ENCODE measurements at places on chromosomes 16 and 17.

DNA sequence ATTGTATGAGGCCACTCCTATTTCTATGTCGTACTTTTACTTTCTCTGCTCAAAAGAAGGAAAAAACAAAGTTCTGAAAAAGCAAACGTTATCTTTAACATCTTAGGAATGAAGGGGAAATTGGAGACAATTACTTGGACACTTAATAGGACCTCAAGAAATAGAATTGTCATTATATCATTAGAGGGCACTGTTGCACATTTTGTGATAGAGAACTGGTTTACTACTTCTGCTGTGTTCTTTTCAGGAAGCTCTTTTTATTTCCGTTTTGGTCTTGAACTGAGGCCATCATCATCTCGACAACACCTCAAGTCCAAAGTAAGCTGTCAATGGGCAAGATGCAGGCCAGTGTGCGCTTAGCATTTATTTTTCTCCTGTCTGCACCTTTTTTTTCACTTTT is 14.6 kb downstream of the COG4 start:
- no peak for DNase-seq

DNA sequence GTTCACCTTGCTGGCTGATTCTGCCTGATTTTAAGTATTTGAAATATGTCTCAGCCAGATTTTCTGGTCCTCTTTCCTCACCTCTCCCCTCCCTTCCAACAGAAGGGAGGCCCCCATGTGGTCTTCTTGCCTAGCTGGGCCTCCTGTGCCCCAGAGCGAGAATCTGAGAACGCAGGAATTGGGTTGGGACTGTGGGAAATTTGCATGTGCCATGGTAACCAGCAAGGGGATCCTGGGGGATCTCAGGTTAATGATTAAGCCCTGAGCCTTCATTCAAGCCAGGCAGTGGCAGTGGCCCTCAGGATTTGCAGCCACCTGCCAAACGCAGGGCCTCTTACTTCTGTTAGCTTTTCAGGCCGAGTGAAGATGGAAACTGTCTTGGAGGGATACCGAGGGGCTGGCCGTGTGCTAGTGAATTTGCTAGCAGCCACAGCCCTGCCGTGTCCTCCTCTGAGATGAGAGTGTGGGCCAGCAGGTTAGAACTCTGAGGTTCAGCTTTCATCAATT is 40.2 kb downstream of the KSR1 start:
- DNase-seq, result peak; percentile 56

DNA sequence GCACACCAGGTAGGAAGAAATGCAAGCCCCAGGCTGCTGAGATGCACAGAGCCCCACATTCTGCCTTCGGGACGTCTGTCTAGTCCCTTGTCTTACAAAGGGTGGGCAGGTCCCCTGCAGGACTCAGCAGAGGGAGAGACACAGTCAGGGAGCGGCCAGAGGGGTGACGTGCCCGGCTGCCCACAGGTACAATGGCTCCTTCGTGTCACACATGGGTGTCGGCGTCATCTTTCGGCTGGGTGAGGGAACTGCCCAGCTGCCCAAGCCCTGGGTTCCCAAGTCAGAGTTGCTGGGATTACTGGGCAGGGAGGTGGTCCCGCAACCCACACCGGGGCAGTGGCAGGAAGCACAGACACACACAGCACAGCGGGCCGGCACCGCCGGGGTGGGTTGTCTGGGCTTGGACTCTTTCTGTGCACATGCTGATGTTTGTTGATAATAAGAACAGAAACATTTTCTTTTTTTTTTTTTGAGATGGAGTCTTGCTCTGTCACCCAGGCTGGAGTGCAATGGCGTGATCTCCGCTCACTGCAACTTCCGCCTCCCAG is 80.6 kb downstream of the JPH3 start:
- no peak for DNase-seq

DNA sequence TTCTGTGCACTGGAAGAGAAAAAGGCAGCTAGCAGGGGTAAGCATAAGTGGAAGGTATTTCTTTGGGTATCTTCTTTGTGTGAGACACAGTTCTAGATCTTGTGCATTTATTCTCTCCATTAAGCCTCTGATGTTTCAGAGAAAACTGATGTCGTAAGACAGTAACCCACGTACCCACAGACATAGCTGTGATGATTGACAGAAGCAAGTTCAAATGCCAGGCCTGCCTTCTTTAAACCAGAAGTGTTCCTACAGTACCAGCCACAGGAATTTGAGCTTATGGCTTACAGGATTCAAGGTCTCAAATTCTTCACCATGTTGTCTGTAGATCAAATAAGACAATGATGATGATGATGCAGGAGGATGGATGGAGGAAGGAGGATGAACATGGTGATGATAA is 161.4 kb upstream of the KCNJ16 start:
- DNase-seq, result no peak

DNA sequence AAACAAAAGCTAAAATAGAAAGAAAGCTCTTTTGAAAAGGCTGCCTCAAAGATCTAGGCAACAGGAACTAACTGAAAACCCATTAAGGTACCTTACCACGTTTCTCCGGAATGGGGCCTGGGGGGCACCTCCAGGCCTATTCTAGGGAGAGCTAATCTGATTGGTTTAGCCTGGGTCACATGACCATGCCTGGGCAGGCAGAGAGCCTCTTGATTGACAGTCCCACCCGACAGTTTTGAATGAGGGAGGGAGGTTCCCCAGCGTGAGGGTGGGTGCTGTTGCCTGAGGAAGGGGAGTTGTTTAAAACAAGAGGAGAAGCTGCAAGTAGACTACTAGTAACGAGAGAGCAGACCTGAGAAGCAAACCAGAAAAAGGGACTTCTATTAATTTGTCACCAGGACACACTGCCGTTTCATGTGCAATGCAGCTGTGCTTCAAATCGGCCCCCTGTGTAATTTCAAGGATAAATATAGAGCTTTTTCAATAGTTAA is 143.4 kb upstream of the HS3ST2 start:
- no peak for DNase-seq

DNA sequence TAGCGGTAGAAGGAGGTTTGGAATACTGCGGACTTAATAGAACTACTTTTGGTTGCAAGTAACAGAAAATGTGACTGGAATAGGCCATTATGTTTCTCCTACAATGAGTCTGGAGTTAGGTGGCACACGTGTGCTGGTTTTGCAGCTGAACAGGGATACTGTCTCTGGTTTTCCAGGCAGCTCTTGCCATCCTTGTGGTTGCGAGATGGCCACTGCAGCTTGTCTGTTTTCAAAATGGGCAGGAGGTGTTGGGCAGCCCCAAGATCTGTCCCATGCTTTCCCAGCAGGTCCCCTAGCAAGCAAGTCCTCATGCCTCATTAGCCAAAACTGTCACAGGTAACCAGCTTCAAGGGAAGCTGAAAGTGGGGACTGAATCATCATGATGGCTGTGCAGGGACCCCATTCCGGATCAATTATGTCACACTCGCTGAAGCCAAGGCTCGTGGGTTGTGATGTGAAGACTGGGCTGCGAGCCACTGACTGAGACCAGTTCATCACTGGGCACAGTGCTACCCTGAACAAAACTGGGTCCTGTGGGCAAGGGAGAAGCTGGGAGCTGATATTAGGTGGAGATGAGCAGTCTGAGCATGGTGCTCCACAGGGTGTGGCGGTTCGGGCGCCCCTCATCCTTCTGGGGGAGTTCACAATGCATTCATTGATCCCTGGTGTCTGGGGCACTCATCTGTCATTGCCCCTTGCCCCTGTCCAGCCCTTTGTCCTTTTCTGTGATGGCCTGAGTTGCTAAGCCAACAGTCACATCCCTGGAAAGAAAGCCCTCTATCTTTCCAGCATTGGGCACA is 82.1 kb downstream of the KSR1 start:
- no peak for DNase-seq

- DNase-seq, result no peak
Observed at GRCh38 chr17:66397486-66397885, 95.1 kb downstream of the PRKCA start.

DNA sequence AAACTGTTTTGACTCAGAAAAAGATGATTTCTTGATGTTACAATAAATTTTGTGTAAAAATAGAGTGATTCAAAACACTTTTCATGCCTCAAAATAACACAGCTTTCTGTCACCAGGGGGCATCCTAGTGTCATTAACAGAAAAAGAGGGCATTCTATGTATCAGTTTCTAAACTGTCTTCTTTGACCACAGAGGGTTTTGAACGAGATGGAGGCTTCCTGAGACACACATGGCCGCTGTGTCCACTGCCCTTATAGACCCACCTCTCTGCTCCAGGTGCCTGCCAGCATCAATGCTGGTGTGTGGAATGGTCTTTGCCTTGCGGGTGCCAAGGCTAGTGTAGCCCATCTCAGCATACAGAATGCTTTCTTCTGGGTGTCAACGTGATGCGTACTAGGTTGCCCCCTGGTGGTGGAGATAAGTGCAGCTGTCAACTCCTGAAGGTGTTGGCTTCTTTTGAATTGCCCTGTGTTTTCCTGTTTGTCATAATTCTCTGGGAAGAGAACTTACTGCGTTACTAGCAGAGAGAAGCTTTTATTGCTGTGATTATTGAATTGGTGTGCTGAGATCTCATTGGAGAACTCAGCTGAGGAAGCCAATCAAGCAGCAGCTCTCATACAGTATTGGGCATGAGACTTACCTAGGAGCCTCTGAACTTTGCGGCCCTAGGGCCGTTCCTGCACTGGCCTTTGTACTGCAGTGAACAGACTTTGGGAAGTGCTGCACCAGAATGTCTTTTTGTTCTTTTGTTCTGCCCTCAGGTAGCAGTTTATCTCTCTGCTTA is 38.6 kb downstream of the USP10 start:
- no peak for DNase-seq

- DNase-seq, result no peak
Observed at GRCh38 chr17:78144147-78144719, 2.0 kb upstream of the C17orf99 start.

All from NCI-H524 treated with DMSO at 0.1 percent for 48 hours (cell line).